ENCODE measurements at places on chromosomes 12 and 14.

GRCh38 chr14:71190770-71191374 lies 283.6 kb downstream of the PCNX1 start:
- no peak for DNase-seq

DNA sequence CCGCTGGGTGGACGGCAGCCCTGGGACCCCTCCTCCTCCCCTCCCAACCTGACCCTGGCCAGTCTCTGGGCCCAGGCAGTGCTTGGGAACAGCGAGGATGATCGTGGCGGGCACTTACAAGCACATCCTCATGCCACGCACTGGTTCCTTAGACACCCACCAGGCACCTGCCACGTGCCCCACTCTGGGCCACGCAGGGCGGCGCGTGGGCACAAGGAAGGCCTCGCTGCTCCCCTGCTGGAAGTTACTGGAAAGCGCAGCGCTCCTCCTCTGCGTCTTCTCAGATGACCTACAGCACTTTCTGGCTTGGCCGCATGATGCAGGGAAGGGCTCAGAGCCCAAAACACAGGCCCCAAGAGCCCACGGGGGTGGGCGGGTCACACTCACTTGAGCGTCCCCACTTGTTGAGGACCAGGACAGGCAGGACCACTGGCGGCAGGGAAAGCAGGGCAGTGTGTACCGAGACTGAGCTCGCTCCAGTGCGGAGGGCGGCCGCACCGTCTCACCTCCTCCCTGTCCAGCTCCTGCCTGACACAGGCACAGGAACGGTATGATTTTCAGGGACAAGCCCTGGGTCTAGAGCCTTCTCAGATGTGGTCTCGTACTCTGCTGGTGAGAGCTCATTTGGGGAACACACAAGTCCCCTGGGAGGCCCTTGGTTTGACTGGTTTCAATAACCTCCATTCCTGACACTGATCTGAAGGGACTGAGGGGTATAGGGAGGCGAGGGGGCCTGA lies 128.3 kb upstream of the EVL start:
- no peak for DNase-seq

DNA sequence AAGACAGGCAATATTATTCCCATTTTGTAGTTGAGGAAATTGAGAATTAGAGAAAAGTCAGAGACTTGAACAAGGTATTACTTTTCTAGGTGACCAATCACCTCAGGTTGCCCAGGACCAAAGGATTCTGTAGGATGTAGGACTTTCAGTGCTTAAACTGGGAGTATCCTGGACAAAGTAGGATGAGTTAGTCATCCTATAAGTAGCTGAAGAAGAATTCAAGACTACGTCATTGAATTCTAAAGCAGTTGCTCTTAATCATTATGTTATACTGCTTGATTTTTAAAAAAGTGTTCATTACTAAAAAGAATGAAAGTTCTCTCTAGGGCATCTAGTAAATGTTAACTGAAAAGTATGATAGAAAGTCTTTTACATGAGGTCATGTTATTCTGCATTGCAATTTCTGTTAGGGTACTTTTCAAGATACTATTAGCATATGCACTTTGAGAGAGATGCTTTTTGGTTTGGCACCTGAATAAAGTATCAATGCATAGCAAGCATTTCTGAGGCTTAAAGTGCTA lies 101.7 kb downstream of the RTN1 start:
- no peak for DNase-seq

DNA sequence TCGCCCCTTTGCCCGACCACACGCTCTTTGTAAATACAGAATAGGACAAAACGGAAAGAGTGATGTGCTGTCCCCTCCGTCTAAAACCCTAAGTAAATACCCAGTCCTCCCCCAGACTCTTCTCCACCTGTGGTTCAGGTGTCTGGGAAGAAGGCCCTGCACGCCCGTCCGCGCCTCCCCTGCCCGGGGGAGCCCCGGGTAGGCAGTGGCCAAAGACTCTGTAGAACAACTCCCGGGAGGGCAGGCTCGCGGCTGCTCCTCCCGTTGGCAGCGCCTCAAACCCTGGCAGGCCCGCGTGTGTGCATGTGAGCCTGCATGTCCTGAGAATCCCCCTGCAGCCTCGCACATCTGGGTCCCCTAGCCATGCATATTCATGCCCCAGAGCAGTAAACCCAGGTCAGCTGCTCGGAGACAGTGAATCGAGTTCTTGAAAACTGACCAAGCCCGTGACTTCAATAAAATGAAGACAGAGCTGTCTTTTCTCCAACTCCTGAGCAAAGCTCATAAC lies 165.8 kb downstream of the MON2 start:
- DNase-seq = peak; percentile 56

DNA sequence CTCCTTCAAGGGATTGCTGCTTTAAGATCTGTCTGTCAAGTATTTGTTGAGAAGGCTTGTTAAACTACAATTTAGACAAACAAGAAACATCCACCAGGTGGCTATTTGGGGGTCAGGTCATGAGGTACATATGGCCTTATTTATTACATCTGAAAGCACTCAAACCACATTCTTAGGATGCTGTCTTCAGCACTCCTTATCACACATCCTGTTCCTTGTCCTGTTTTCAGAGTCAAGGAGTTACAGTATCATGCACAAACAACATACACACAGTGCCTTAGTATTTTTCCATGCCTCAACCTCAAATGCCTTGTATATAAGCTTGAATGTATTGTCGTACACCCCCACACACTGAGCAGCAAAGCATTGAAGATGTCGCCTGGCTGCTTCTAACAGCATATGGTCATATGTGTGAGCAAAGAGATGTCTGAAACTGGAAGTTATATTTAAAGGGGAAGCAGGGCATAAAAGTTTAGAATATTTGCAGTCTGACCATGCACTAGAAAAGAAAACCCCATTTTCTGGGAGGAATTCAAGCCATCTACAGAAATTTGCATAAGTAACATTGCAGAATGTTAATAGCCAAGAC lies 83.8 kb downstream of the KCNMB4 start:
- DNase-seq = no peak

DNA sequence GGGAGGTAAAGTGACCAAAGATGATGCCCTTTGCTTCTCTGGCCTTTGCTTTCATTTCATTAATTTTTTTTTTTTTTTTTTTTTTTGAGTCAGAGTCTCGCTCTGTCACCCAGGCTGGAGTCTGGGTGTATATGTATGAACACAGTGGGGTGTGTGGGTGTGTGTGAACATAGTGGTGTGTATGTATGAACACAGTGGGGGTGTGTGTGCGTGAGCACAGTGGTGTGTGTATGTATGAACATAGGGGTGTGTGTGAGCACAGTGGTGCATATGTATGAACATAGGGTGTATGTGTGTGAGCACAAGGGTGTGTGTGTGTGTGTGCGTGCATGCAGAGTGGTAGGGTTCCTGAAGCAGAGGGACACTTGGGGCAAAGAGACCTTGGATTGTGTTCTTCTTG lies 9.6 kb downstream of the KLC1 start:
- no peak for DNase-seq

GRCh38 chr12:85423947-85424346 lies 143.9 kb downstream of the ALX1 start:
- no peak for DNase-seq

DNA sequence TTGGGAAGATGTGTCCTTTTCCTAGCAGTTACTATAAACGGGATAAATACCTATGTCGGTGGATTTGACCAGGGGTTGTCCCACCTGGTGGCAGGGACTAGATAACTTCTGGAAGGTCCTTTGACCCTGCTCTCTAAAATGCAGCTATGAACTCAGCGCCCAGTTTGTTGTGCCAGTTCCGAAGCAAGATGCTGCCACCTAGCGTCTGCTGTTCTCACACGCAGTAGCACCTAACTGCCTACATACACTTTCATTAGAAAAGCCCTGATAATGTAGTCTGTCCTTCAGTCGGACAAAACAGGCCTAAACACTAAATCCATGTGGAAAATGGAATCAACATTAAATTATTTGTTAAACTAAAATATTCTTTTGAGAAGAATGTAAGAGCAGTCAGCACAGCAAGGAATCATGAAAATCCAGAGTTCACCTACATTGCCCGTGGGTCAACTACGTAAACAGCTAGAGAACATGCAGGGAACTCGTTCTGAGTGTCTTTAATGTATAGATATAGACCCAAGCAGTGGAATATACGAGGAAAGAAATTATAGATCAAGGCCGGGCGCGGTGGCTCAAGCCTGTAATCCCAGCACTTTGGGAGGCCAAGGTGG lies 51.1 kb upstream of the CRACR2A start:
- DNase-seq = peak; percentile 76

GRCh38 chr14:105993814-105994213 lies 467.4 kb downstream of the TMEM121 start:
- no peak for DNase-seq

GRCh38 chr14:71380271-71380670 lies 473.0 kb downstream of the PCNX1 start:
- DNase-seq = no peak

DNA sequence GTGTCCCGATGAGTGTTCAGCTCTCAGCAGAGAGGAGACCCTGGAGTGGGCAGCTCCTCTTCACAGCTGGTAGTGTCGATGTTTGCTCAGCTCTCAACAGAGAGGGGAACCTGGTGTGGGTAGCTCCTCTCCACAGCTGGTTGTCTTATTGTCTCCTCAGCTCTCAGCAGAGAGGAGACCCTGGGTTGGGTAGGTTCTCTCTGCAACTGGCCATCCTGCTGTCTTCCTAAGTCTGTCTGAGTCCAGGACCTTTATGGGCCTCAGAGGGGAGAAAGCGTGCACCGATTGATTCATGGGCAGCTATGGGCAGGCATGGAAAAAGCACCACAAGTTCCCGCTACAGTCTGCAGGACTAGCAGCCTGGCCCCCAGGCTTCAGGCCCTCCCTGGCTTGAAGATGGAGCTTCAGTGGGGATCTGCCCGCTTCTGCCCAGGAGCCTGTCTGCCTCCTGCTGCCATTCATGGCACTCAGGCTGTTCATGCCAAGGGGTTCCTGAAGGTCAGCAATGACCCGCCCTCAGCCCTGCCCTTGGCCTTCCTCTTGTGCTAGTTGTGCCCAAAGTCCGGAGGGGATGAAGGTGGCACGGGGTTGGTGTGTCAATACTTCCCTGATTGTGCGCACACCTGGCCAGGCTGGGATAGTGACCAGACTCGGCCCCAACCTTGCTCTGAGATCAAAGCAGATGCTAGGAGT lies 224.2 kb downstream of the KCNC2 start:
- DNase-seq = no peak

DNA sequence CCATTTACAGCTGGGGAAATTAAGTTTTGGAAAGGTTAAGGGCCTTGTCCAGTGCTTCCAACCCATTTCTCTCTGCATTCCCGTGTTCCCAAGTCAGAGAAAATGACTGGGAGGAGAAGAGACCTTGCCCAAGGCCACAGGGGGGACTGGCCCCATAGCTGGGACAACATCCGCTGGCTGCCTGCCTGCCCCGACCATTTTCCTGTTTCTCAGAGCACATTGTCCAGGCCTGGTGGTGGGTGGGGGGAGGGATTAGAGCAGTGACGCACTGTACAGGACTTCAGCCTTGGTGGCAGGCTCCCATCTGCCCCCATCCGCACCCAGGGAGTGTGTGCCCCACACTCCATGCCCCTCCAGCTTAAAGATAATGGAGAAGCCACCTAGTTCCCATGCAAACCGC lies 27.7 kb downstream of the DIO3 start:
- no peak for DNase-seq

DNA sequence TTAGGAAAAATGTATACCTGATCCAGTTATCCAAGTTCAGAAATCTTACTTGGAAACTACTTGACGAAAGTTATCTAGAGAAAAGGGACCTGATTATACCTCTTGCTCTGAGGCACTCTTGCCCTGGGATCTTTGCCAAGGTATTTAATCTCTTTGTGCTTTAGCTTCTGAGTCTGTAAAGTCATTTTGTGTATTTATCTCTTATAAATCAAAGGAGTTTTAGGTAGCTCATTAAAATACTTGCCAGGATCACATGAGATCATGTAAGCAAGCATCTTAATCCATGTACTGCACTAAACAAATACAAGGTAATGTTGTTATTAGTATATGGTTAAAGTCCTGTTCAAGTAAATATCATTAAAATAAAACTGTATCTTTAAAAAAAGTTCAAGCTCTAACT lies 147.5 kb downstream of the IPO8 start:
- DNase-seq = no peak

GRCh38 chr12:56300644-56301464 lies 724 bp upstream of the CS start:
- DNase-seq = no peak
